ENCODE measurements at places on chromosomes 11 and 22. TPM values are rescaled to one million over a fixed set of nuclear protein-coding genes. Genes with fewer than 3 reads are reported as not detected.

DNA sequence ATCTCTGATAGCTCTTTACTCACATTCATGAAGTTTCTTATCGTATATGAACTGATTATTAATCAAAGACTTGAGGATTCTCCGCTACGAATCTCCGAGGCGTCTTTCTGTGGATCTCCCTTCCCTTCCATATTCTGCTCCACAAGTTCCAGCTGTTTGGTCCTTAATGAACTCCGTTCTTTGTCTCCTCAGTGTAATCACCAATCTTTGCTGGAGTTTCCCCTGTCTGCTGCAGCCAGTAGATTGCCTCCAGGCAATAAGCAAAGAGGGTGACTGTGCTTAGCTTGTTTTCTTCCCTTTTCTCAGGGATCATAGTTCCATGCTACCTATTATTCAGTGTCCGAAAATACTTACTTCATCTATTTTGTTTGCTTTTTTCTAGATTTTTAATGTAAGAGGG lies 169.6 kb upstream of the FOLH1 start:
- H3K27me3 ChIP-seq: no peaks in the 10 kb centered on the region
- no peak overlapping the region for H3K27ac ChIP-seq
- no peaks in the 10 kb centered on the region for H3K4me1 ChIP-seq
- H3K4me3 ChIP-seq: no peak overlapping the region

CRYBB2 gene
- not detected for total RNA-seq

GRCh38 chr11:10204021-10204420 lies 90.0 kb downstream of the SBF2 start:
- no peak overlapping the region for H3K27ac ChIP-seq
- no peaks in the 10 kb centered on the region for H3K36me3 ChIP-seq
- DNase-seq: no peak
- no peaks in the 10 kb centered on the region for H3K4me1 ChIP-seq
- H3K27me3 ChIP-seq: no peaks in the 10 kb centered on the region

GRCh38 chr11:73262851-73263495 lies 9.2 kb upstream of the P2RY6 start:
- H3K27ac ChIP-seq: no peak overlapping the region
- peaks cover 13% of the 10 kb centered on the region for H3K4me1 ChIP-seq
- H3K27me3 ChIP-seq: no peaks in the 10 kb centered on the region
- no peak overlapping the region for H3K4me3 ChIP-seq

- H3K36me3 ChIP-seq: no peaks in the 10 kb centered on the region
- DNase-seq: no peak
- no peak overlapping the region for H3K4me3 ChIP-seq
- H3K4me1 ChIP-seq: no peaks in the 10 kb centered on the region
Measured at GRCh38 chr22:32058656-32059260, 15.7 kb downstream of the SLC5A1 start.

DNA sequence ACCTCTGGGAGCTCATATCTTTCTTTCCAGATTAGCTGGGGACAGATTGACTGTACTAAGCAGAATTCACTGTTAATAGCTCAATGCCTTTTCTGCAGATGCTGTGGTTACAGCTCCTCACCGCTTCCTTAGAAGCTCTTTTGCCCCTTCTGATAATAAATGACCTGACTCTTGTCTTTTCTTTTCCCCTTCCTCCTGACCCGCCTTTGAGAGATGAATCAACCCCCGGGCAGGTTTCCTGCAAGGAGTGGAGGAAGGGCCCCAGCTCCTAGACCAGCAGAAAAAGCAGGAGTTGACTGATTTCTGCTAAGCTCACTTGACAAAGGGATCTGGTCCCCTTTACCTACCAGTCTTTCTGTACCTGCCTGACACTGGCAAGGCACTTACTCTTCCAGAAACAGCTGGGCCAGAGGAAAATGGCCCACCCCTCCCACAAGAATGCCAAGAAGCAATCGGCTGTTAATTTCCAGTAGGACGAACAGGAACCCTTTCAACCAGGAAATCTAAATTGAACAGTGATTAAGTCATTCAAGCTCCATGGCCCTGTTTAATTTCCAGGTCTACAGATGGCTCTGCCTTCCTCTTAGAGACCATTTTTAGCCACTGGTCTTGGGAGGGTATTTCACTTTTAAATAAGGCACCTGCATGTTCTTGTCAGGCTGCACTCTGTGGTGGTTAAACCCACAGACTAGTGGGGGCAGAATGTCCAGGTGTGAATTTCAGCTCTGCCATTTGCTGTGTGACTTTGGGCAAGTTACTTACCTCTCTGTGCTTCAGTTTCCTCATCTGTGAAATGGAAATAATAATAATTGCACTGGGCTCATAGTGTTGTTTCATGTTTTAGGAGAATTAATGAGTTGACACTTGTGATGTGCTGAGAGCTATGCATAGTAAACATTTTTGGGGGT lies 67.5 kb downstream of the PRR5L start:
- H3K27ac ChIP-seq: no peak overlapping the region
- peaks cover 27% of the 10 kb centered on the region for H3K4me1 ChIP-seq
- H3K4me3 ChIP-seq: no peak overlapping the region
